ENCODE measurements at places on chromosomes 3 and 15. TPM values are rescaled to one million over a fixed set of nuclear protein-coding genes. Genes with fewer than 3 reads are reported as not detected.

GRCh38 chr3:195909644-195910498 is 1.5 kb upstream of the TNK2 start:
- H3K4me3 ChIP-seq = peak overlapping the region; percentile 68
- H3K27me3 ChIP-seq = no peaks in the 10 kb centered on the region
- H3K36me3 ChIP-seq = peaks cover 8% of the 10 kb centered on the region
- peaks cover 23% of the 10 kb centered on the region for H3K4me1 ChIP-seq
- peak overlapping the region; percentile 85 for H3K27ac ChIP-seq

DNA sequence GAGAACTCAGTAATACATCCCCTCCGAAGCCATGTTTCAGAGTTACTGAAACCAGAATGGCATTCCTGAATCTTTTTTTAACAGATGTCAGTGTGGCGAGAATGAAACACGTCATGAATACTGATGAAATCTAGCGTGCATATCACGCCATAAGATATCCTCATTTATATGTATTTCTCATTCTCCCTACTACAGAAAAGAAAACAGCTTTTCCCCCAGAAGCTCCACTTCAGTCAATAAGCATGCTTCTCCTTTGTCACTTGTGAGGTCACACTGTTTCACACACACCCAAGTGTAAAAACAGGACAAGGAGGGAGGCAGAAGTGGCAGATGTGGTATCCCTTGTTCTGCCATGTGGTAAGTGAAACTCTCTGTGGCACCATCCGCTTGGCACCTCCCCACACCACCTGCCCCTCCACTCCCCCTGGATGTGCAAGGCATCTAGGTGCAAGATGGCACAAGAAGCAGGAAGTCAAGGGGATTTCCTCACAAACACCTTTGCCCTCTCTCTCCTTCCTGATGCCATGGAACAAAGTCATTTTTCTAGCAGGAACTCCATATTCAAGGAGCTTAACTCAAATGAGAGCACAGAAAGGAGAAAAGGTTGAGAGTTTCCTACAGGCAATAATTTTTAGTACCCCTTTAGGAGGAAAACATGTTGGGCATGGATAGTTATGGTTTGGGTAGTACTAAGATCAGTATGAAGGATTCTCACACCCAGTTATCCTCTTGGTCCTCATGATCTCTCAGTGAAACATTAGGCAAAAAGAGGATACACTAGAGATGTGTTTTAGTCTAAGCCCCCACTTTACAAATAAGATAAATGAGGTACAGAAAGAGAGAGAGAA is 47.5 kb upstream of the FRMD4B start:
- H3K27ac ChIP-seq = no peak overlapping the region
- H3K4me3 ChIP-seq = no peak overlapping the region
- no peaks in the 10 kb centered on the region for H3K36me3 ChIP-seq
- H3K4me1 ChIP-seq = no peaks in the 10 kb centered on the region

DNA sequence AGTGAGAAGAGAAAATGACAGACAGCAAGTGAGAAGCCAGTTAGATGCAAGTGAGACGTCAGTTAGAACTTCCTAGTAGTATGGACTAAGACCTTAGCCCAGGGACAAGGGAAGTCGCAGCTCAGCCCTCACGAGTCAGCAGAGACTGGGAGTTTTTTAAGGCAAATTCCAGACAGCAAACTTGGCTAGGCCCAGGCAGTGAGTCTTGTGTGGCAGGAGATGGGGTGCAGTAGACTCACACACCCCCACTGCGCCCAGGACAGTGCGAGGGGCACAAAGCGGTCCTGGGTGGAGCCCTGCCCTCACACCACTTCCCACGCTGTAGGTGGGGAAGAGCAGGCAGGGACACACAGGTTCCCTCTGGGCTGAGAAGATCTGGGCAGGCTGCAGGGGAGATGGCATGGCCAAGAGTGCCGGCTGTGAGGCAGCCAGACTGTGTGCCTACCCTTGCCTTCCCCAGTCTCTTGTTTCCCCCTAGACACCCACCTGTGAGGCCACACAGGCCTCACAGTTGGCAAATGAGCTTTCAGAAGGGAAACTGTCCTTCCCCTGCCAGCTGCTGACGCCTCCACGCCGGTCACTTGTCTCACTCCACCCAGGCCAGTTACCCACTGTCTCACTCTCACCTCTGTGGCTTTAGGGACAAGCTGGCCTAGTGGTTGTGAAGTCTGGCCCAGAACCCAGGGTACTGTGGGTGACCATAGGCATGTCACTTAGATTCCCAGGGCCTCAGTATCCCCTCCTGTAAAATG is 13.7 kb upstream of the PRKCD start:
- peaks cover 5% of the 10 kb centered on the region for H3K27me3 ChIP-seq
- no peaks in the 10 kb centered on the region for H3K4me1 ChIP-seq
- no peak overlapping the region for H3K27ac ChIP-seq

- H3K4me1 ChIP-seq = peaks cover 7% of the 10 kb centered on the region
- no peak overlapping the region for H3K27ac ChIP-seq
- H3K27me3 ChIP-seq = peaks cover 32% of the 10 kb centered on the region
- H3K36me3 ChIP-seq = no peaks in the 10 kb centered on the region
- no peak for DNase-seq
- H3K4me3 ChIP-seq = no peak overlapping the region
These were observed 13.4 kb downstream of the SCAMP5 start for GRCh38 chr15:75008629-75009326.

GRCh38 chr15:22893081-22893480 is 54.6 kb downstream of the NIPA2 start:
- H3K36me3 ChIP-seq = no peaks in the 10 kb centered on the region
- peaks cover 3% of the 10 kb centered on the region for H3K4me1 ChIP-seq
- H3K27me3 ChIP-seq = no peaks in the 10 kb centered on the region
- no peak for DNase-seq
- H3K4me3 ChIP-seq = no peak overlapping the region

GRCh38 chr3:119356646-119357045 is 62.5 kb downstream of the ARHGAP31 start:
- DNase-seq = no peak
- H3K27me3 ChIP-seq = no peaks in the 10 kb centered on the region
- peaks cover 20% of the 10 kb centered on the region for H3K4me1 ChIP-seq
- H3K36me3 ChIP-seq = no peaks in the 10 kb centered on the region
- no peak overlapping the region for H3K4me3 ChIP-seq

- H3K4me1 ChIP-seq = peaks cover 2% of the 10 kb centered on the region
- DNase-seq = no peak
- H3K27ac ChIP-seq = no peak overlapping the region
- H3K27me3 ChIP-seq = peaks cover 6% of the 10 kb centered on the region
- H3K36me3 ChIP-seq = no peaks in the 10 kb centered on the region
- no peak overlapping the region for H3K4me3 ChIP-seq
These were observed 19.9 kb downstream of the NOX5 start for GRCh38 chr15:69034352-69034751.

DNA sequence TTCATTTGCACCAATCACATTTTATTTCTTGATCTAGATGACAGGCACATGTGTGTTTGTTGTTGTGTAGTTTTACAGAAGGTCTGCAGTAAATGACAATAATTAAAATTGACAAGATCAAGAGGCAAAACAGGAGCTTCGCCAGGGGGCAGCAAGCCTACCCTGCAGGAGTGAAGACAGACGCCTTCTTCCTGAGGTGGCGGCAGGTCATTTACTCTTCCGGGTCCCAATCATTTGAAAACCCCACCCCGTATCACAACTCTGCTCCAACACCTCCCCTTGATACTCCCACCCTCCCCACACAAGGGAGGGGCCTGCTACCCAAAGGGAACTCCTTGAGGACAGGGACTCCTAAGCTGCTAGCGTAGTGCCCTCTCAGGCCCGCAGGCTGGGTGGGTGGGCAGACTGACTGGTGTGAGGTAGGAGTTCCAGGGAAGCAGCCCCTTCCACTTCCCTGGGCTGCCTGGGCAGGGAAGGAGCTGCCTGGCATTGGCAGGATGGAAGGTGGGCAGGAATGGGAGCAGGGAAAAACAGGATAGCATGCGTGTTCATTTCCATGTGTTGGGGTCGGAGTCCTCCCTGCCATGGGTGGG is 13.1 kb downstream of the CHDH start:
- no peaks in the 10 kb centered on the region for H3K36me3 ChIP-seq
- no peaks in the 10 kb centered on the region for H3K4me1 ChIP-seq
- no peak for DNase-seq
- peaks cover under 1% of the 10 kb centered on the region for H3K27me3 ChIP-seq
- H3K4me3 ChIP-seq = no peak overlapping the region

DNA sequence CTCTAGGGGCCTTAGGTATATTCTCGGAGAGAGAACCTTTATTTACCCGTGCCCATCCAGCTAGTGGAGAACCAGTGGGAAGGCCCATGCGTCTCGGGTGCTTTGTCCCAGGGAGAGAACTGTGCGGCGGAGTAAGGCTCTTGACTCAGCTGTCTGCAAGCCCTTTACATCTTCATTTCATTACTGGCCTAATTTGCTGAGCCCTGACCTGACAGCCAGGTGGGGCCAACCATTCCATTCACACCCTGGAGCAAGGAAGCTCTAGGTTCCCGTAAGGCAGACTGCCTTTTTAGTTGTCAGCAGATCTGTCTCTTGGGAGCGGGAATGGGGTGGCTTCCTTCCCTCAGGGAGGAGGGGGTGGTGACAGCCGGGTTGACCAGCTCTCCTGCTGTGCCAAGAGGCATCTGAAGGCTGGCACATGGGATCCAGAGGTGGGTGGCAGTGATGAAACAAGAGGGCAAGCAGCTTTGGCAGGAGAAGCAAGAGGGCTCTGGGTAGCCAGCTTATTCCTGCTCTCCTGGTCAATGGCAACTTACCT is 36.4 kb downstream of the SV2B start:
- H3K4me3 ChIP-seq = no peak overlapping the region
- peaks cover 29% of the 10 kb centered on the region for H3K27me3 ChIP-seq
- H3K36me3 ChIP-seq = no peaks in the 10 kb centered on the region
- no peaks in the 10 kb centered on the region for H3K4me1 ChIP-seq

- H3K36me3 ChIP-seq = peaks cover 52% of the 10 kb centered on the region
- H3K4me3 ChIP-seq = peak overlapping the region; percentile 73
- no peak for DNase-seq
- H3K27ac ChIP-seq = peak overlapping the region; percentile 88
- peaks cover 49% of the 10 kb centered on the region for H3K4me1 ChIP-seq
These were observed 6.0 kb downstream of the NXPE3 start for GRCh38 chr3:101784855-101785613.

- peaks cover 59% of the 10 kb centered on the region for H3K4me1 ChIP-seq
- peak overlapping the region; percentile 97 for H3K27ac ChIP-seq
- no peak for DNase-seq
- no peaks in the 10 kb centered on the region for H3K27me3 ChIP-seq
- H3K4me3 ChIP-seq = peak overlapping the region; percentile 90
- peaks cover 4% of the 10 kb centered on the region for H3K36me3 ChIP-seq
These were observed 279.8 kb downstream of the FOXP1 start for GRCh38 chr3:71303627-71304200.

GRCh38 chr15:89400116-89400781 is 65.6 kb upstream of the POLG start:
- peak; percentile 43 for DNase-seq
- H3K36me3 ChIP-seq = no peaks in the 10 kb centered on the region
- peaks cover 12% of the 10 kb centered on the region for H3K4me1 ChIP-seq
- H3K27me3 ChIP-seq = peaks cover 59% of the 10 kb centered on the region

DNA sequence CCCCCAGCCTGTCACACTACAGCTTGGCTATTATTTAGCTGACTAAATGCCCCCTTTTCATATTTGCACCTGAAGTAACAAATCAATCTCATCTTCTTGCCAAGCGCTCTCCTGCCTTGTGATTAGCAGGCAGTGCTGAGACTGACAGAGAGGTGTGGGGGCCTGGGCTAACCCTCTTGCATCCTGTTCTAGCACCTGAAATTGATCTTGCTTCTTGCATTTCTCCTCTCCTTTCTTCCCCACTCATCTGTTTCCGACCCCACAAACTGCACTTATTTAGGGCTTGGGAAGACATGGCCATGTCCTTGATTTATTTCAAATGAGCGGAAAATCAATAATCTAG is 309.0 kb upstream of the PROK2 start:
- H3K27me3 ChIP-seq = peaks cover 11% of the 10 kb centered on the region
- no peak overlapping the region for H3K27ac ChIP-seq
- H3K36me3 ChIP-seq = no peaks in the 10 kb centered on the region
- H3K4me3 ChIP-seq = no peak overlapping the region
- H3K4me1 ChIP-seq = peaks cover 3% of the 10 kb centered on the region
- DNase-seq = no peak

GRCh38 chr3:195163719-195164572 is 107.0 kb downstream of the XXYLT1 start:
- no peaks in the 10 kb centered on the region for H3K36me3 ChIP-seq
- peaks cover 20% of the 10 kb centered on the region for H3K4me1 ChIP-seq
- H3K27ac ChIP-seq = peak overlapping the region; percentile 17

- peaks cover 11% of the 10 kb centered on the region for H3K4me1 ChIP-seq
- H3K27ac ChIP-seq = peak within 1 kb of the TSS; percentile 60
- peaks cover 60% of the 10 kb centered on the region for H3K27me3 ChIP-seq
- no peaks in the 10 kb centered on the region for H3K36me3 ChIP-seq
These were observed at the start of gene P2RY1 for GRCh38 chr3:152834776-152835600. Gene P2RY1, plus strand, starts transcription at chr3:152835131. Its CDS starts 652 bp downstream, at chr3:152835783.

- peak overlapping the region; percentile 18 for H3K27ac ChIP-seq
- no peak overlapping the region for H3K4me3 ChIP-seq
- H3K27me3 ChIP-seq = no peaks in the 10 kb centered on the region
- DNase-seq = no peak
- peaks cover 15% of the 10 kb centered on the region for H3K36me3 ChIP-seq
- H3K4me1 ChIP-seq = peaks cover 9% of the 10 kb centered on the region
These were observed 250.8 kb upstream of the CBLB start for GRCh38 chr3:106119614-106120082.

DNA sequence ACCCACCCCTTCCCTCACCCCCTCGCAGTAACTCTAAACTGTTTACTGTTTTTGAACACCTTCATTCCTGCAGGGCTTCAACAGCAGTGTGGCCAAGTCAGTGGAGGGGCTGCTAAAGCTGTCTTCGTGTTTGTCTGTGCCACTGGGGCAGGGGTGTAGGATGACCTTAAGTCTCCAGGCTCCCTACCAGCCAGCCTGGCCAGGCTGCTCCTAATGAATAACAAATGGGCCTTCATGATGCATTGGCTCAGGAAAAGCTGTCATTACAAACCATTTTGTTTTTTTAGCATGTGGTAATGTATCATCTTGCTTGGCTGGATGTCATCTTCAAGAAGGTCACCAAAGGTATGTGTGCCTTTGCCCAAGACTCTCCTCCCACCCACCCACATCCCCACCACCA is 372.2 kb upstream of the WNT5A start:
- H3K4me1 ChIP-seq = no peaks in the 10 kb centered on the region
- no peaks in the 10 kb centered on the region for H3K27me3 ChIP-seq
- no peak for DNase-seq
- H3K36me3 ChIP-seq = no peaks in the 10 kb centered on the region
- no peak overlapping the region for H3K4me3 ChIP-seq
- H3K27ac ChIP-seq = no peak overlapping the region

- DNase-seq = no peak
- no peaks in the 10 kb centered on the region for H3K36me3 ChIP-seq
- no peaks in the 10 kb centered on the region for H3K27me3 ChIP-seq
- no peak overlapping the region for H3K4me3 ChIP-seq
These were observed 320.4 kb upstream of the PROK2 start for GRCh38 chr3:72105306-72105705.

CPB1 gene
- total RNA-seq = not detected

FETUB gene
- total RNA-seq = not detected

LTF gene
- not detected for total RNA-seq

EFCAB12 gene
- total RNA-seq = 1.4 TPM

ROPN1B gene
- not detected for total RNA-seq
